Aorta (tissue), 5 donors: ENCODE measurements at places on chromosomes 13 and 19. TPM values are rescaled to one million over a fixed set of nuclear protein-coding genes. Genes with fewer than 3 reads are reported as not detected.
A peak's percentile ranks its signal among the peaks of the same experiment; 100 is the strongest.

DNA sequence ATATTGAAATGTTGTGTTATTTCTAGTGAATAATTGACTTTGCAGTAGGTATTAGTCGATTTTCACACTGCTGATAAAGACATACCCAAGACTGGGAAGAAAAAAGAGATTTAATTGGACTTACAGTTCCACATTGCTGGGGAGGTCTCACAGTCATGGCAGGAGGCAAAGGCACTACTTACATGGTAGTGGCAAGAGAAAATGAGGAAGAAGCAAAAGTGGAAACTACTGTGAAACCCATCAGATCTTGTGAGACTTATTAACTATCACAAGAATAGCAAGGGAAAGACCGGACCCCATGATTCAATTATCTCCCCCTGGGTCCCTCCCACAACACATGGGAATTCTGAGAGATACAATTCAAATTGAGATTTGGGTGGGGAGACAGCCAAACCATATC is 9.9 kb upstream of the C5AR2 start:
- DNase-seq: no peak

DNA sequence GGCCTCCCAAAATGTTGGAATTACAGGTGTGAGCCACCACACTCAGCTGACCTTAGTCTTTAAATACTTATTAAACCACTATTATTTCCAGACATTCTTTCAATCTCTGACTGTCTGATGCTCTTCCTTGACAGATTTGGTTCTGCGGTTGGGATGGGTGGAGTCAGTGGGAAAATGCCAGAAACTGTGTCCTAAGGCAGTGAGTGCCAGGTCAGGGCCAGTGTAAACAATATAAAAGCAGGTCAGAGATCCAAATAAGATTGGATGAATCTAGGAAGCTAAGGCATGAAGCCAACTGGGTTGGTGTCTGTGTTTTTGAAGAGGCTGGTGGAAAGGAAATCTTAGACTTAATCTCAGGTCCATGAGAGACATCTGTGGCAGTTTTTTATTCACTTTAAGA is 74.7 kb downstream of the KLF5 start:
- DNase-seq: no peak

- peak; percentile 67 for DNase-seq
Measured at GRCh38 chr19:48858984-48859710, 9.3 kb downstream of the PLEKHA4 start.

DNA sequence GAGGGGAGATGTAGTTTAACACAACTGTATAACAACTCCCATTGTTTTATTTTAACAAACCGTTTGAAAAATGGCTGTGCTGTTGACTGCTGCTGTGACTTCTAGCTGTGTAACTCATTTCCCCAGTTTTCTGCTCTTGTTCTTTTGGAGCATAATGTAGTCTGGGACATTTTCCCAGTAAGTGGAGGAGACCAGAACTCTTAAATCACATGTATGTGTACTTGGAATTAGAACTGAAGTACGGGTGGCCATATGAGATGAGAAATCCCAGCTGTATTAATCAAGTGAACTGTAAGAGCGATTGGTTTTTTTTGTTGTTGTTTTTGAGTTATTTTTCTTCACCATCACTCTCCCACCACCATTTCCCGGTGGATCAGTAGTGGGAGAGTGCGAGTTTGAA is 49.4 kb upstream of the RNF113B start:
- DNase-seq: no peak

DNA sequence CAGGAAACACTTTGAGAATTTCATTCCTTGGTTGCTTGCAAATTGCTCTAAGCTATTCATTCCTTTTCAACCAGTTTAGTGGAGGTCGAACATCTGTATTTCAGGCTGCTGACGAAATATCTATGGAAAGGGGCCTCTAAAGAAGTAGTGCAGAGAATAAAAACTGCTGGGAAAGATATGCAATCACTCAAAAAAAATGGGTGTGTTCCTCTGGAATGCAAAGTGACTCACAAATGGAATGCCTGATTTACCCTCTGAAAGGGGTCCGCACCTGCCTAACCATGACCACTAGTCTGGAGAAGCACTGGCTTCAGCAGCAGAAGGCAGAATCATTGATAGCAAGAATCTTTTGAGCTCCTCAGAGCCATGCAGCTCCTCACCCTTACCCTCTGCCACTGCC is 129.4 kb downstream of the PCDH9 start:
- DNase-seq: no peak

- no peak for DNase-seq
Measured at GRCh38 chr13:40352802-40353562, 313.5 kb downstream of the FOXO1 start.

- no peak for DNase-seq
Measured at GRCh38 chr19:16345457-16345856, 20.8 kb downstream of the KLF2 start.

GRCh38 chr13:30725326-30726085 is 9.8 kb upstream of the ALOX5AP start:
- no peak for DNase-seq

DNA sequence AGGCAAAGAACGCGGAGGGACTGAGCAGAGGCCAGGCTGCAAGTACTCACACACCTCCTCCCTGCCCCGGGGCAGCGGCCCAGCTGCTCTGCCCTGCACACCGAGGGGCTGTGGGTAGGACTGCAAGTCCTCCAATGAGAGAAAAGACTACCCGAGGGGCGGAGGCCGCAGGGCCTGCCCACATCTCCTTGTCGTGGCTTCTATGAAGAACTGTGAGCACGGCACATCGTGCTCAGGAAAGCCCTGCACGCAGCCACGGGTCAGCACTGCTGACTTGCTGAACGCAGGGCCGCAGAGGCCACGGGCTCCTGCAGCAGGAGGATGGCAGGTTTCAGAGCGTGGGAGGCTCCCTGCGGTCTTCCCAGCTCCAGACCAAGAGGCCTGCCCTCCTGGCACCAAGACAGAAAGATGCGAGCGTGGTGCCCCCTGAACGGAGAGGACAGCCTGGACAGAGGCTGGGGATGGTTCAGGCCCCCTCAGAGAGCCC is 37.4 kb downstream of the CEBPG start:
- no peak for DNase-seq

GRCh38 chr13:64993514-64994164 is 2236.5 kb downstream of the PCDH9 start:
- no peak for DNase-seq

DNA sequence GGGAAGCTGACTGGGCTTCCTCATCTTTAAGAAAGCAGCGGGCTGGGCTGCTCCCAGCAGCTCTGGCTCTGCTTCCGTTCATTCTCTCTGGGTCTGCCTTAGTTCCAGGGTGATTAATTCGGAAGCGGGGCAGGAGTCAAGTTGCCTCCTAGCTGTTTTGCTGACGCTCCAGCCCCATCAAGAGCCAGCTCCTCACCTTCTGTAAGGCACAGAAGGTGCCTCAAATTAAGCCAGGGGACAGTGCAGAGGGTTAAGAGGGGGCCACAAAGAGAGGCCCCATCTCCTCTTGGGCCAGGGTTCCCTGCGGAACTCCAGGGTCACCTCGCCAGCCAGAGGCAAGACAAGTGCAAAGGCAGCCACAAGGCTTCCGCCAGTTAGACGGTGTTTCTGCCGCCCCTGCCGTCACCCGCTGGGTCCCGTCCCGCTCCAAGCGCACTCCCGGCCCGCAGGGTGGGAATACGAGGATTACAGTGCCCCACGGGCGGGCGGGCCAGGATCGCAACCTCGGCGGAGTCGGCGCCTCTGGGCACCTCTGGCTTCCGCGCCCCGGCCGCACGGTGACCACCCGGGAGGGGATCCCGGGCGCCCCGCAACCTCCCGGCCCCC is 508 bp downstream of the SLC15A1 start:
- DNase-seq: no peak

DNA sequence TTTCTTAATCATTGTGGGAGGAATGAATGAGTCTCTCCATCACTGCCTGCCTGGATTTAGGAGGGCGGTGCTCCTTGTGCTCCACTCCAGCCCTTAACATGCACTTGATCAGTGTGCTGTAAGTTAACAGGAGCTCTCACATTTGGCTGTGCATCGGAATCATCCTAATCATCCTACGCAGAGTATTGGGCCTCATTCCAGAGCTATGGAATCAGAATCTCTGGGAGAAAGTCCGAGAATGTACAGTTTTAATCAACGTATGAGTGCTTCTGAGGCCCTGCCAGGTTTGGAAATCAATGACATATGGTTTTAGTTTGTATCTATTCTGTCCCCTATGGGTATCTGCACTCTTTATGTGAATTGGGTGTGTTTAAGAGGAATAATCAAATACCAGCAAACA is 34.9 kb upstream of the DCLK1 start:
- no peak for DNase-seq

KLK2 gene
- not detected for total RNA-seq

ZNF846 gene
- 33.0 TPM for total RNA-seq
